Caudate nucleus (tissue), 63 donors: ENCODE measurements at places on chromosomes 7 and 10.

- DNase-seq, result no peak
These were observed 347.8 kb downstream of the IPMK start for GRCh38 chr10:57919864-57920263.

GRCh38 chr7:69790977-69791724 lies 192.9 kb downstream of the AUTS2 start:
- DNase-seq, result no peak

DNA sequence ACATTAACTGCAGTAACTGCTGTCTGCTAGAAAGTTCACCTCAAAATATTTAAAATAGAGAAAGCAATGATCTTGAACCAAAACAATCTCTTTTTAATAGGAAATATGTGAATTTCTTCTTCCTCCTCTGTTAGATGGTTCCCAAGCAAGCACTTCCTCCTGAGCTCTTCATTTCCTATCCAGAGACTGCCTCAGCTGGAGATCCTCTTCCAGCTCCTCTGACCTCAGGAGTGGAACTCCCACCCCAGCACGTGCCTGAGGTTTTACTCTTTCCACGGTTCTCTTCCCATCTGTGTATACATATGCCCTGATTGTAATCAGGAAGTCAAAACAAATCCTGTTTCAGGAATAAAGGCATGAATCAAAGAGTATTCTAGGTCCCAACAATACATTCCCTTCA lies 5.6 kb downstream of the DENND11 start:
- DNase-seq, result no peak

DNA sequence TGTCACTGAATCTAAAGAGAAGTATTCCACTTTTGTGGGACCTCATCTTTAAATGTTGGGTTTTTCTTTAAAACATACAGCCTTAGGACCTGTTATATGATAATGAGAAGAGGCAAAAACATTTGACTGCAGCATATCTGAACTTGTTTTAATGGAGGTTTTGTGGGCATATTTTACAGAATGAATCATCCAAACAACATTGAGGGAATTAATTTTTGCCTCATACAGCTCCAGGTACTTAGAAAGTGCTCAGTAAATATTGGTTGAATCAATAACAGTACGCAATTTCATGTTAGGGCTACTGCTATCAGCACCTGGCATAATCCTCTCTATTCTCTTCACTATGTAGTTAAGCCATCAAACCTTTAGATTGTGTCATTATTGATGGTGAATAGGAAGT lies 115.9 kb downstream of the MALRD1 start:
- DNase-seq, result no peak

DNA sequence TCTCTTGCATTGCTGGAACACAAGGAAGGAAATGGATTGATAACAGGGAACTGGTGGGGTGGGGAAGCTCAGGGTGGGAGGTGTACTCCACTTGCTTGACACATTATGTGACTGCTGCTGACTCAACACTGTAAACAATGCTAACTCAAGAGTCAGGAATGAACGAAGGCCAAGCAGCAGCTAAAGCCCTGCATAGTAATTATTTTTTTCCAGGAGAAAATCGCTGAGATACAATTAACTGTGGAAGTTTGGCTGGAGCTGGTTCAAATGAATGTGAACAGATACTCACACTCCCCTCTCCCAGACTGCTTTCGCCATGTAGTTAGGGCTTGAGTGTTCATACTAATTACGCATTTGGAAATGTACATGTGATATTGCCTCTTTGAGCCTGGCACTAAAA lies 170.9 kb upstream of the AOAH start:
- DNase-seq, result no peak

DNA sequence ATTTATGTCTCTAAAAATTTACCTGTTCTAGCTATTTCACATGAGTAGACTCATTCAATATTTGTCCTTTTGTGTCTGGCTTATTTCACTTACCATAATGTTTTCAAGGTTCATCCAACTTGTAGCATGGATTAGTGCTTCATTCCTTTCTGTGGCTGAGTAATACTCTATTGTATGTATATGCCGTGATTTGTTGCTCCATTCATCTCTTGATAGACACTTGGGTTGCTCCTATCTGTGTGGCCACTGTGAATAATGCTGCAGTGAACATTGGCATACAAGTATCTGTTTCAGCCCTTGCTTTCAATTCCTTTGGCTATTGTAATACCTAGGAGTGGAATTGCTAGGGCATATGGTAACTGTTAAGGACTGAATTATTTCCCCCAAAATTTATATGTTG lies 86.9 kb downstream of the VWC2 start:
- DNase-seq, result no peak

- no peak for DNase-seq
These were observed 44.3 kb downstream of the AHR start for GRCh38 chr7:17342756-17343155.

DNA sequence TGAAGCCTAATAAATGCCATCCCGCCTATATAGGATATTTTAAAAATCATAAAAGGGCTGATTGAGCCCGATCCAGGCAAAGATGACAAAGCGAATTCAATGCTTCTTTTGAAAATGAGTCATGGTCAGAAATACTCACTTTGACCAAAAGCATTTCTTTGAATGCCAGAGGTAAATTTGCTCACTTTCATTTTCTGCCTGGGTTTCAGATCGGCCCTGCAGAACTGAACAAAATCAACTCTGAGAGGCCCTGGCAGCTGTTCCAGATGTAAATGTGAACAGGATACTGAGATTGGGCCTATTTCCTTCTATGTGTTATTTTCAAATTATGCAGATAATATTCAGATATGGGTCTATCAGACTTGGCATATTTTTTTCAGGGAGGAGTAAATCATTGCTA lies 114.8 kb upstream of the ARID5B start:
- no peak for DNase-seq

DNA sequence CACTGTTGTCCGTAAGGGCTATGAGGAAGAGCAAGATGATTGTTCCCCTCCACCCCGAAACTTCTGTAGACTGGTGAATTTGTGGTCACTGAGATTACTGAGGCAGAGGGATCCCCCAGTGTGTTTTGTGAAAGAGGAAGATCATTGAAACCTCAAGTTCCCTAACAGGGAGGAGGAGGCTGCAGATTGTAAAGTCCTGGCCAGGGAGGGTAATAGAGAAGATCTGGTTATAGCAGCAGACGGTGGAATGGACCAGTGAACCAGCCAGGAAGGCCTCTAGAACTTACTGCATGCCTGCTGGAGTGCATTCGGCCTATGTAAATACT lies 31.1 kb downstream of the LMTK2 start:
- DNase-seq, result no peak

DNA sequence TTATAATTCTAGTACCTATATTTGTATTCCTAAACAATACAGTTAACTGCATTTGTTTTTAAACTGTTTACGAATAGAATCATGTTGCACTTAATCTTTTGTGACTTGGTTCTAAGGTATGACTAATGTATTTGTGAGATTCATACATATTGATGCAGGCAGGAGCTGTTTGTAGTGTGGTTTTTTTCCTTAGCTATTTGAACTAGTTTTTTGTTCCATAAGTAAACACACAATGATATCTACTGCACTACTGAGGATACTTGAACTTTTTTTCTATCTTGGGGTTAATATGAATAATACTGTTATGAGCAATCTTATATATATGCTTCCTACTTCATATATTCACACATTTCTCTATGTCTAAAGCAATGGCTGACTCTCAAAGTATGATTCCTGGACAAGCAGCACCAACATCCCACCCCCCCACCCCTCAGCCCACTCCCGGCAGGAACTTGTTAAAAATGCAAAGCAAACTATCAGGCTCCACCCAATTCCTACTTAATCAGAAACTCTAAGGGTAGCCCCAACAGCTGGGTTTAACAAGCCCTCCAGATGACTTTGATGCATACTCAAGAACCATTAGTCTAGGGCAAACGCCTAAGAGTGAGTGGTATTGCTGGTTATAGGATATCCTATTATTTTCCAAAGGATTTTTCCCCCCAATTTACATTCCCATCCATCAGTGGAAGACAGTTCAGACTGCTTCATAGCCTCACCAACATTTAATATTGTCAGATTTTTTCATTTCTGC lies 25.8 kb downstream of the BRAF start:
- no peak for DNase-seq

- DNase-seq, result no peak
These were observed 317 bp downstream of the PDZD7 start for GRCh38 chr10:101030496-101031127.

GRCh38 chr7:7522421-7522820 lies 13.3 kb downstream of the COL28A1 start:
- no peak for DNase-seq

- no peak for DNase-seq
These were observed 73.1 kb downstream of the ADCYAP1R1 start for GRCh38 chr7:31125171-31125570.

GRCh38 chr7:98227939-98228338 lies 16.7 kb downstream of the BHLHA15 start:
- DNase-seq, result no peak

GRCh38 chr10:59655309-59655708 lies 54.3 kb downstream of the SLC16A9 start:
- no peak for DNase-seq

DNA sequence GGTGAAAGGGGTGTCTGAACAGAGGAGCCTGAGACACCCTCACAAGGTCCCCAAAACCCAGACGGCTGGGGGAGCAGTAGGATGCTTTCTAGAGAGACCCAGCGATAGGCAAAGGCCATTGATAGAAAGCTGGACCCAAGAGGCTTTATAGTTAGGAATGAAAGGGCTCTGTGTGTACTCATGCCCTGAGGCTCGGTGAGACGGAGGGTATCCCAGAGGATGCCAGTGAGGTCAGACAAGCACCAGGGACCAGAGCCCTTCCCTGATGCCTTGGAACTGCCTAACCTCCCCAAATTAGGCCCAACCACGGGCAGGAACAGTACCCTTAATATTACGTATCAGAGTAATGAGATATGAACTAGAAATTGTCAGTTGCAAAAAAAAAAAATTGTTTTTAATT lies 48.6 kb upstream of the RTKN2 start:
- no peak for DNase-seq
